ENCODE measurements at places on chromosomes 16 and 17.

- DNase-seq: no peak
These were observed 9.3 kb upstream of the USP7 start for GRCh38 chr16:8972843-8973586.

- DNase-seq: peak; percentile 61
These were observed 5.4 kb upstream of the STAC2 start for GRCh38 chr17:39231091-39231561.

DNA sequence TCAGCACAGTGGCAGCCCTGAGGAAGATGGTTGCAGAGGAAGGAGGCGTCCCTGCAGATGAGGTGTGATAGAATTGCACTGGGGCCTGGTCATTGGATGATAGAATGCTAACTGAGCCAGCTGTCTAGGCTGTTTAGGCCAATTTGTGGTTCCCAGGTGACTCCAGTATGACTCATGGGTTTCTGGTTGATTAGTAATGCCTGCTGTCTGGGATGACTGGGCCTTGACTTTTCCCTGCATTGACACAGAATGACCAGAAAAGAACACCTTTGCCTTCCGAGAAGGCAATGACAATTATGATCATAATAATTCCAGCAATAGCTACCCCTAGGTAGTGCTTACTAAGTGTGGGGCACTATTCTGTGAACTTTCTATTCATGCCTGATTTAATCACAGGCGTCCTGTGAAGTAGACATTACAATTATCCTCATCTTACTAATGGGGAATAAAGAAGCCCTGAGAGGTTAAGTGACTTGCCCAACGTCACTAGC lies 31.5 kb downstream of the USP43 start:
- no peak for DNase-seq

- DNase-seq: peak; percentile 71
These were observed 606 bp downstream of the THAP11 start for GRCh38 chr16:67842509-67843342.

DNA sequence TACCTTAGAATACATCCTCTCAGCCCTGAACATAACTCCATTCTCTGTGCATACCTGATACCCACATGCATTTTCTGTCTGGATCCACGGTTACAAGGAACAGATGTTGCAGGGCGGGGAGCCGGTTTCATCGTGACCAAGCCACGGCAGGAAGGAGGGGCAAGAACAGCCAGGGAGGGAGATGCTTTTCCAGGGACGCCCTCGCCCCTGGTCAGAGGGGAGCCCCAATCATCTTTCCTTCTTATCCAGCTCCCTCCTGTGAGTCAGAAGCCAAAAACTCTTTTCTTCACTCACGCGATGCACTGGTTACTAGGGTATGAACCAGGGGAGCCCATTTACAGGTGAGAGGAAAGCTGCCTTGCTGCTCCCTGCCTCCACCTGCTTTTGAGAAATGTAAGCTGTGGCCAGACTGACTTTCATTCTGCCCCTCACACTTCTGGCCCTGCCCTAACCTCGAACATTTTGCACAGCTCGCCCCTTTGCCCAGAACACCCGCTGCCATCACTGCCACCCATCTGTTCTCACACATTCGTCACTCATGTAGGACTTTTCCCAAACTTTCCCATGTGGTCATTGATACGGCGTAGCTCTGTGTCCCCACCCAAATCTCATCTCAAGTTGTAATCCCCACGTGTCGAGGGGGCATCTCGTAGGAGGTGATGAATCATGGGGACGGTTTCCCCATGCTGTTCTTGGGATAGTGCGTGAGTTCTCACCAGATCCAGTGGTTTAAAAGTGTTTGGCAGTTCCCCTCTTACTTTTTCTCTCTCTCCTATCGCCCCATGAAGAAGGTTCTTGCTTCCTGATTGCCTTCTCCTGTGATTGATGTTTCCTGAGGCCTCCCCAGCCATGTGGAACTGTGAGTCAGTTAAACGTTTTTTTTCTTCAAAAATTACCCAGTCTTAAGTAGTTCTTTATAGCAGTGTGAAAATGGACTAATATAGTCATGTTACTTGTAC lies 20.5 kb downstream of the FOXL1 start:
- DNase-seq: no peak

DNA sequence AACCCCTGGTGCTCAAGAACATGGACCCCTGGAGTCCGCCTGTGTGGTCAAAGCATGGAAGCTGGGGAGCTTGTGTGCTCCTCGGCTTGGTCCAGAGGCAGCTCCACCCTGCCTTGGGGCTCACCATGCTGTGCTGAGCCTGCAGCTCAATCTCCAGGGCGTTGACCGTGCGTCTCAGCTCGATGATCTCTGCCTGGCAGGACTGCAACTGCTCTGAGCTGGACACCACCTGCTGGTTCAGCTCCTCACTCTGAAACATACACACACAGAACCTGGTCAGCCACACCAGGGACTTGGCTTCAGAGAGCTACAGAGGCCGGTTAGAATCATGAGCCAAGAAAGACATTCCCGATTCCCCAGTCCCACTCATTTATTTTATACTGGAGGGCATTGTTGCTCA lies 2.7 kb downstream of the KRT35 start:
- DNase-seq: no peak

- DNase-seq: no peak
These were observed 11.1 kb downstream of the G6PC3 start for GRCh38 chr17:44081681-44082080.

DNA sequence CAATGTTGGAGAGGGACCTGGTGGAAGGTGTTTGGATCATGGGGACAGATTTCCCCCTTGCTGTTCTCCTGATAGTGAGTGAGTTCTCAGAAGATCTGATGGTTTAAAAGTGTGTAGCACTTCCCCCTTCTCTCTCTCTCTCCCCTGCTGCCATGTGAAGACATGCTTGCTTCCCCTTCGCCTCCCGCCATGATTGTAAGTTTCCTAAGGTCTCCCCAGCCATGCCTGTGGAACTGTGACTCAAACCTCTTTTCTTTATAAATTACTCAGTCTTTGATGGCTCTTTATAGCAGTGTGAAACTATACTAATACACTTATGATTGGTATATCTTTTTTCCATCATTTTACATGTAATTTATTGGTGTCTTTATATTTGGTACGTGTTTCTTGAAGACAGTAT lies 13.4 kb downstream of the ADGRG5 start:
- DNase-seq: no peak

Measured in lung (tissue), 17 donors.